Hindlimb muscle (tissue), 1 donor: ENCODE measurements at places on chromosomes 2 and 18. TPM values are rescaled to one million over a fixed set of nuclear protein-coding genes. Genes with fewer than 3 reads are reported as not detected.

DNA sequence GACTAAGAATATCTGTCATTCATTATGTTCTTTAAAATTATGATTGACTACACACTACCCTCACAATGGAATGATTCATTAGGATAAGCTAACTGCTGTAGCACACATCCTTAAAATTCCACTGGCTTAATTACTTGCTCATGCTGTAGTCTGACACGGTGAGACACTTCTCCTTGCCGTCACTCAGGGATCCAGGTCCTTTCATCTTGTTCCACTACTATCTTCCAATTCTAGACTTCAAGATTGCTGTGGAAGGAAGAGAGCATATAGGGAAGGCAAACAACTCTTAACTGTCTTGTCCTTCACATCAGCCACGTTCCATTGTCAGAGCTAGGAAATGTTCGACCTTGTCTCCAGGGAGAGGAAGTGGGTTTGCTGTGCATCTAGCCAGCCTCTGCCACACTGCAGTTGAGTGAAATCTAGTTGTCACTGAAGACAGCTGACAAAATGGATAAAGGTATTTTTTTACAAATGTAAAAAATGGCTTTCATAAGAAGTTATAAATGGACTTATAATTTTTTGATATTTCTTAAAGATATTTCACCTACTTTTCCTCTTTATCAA lies 30.1 kb downstream of the GREB1L start:
- no peak for DNase-seq

KCNK3 gene
- polyA plus RNA-seq, result 1.5 TPM

- DNase-seq, result no peak
These were observed 73.6 kb downstream of the CYBRD1 start for GRCh38 chr2:171595896-171596295.

DNA sequence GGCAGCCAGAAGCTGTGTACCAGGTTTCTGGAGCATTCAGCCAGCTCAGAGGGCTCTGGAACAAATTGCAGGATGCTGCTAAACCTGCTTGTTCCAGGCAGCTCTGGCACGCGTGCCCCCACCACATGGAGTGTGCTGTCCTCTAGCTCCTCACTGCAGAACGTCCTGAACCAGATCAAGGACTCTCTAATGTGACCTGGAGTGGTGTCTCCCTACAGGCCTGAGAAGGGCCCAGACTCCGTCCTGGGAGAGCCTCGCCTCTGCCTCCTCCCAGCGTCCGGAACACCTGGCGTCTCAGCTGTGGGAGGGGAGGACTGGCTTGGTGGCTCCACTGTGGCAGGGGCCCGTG lies 115.6 kb upstream of the GPC1 start:
- no peak for DNase-seq

- DNase-seq, result no peak
These were observed 234.3 kb upstream of the CYRIA start for GRCh38 chr2:16899958-16900357.

CAPN14 gene
- polyA plus RNA-seq, result 0.09 TPM
